NCI-H1092 (cell line): ENCODE measurements at places on chromosomes 2 and 18.

DNA sequence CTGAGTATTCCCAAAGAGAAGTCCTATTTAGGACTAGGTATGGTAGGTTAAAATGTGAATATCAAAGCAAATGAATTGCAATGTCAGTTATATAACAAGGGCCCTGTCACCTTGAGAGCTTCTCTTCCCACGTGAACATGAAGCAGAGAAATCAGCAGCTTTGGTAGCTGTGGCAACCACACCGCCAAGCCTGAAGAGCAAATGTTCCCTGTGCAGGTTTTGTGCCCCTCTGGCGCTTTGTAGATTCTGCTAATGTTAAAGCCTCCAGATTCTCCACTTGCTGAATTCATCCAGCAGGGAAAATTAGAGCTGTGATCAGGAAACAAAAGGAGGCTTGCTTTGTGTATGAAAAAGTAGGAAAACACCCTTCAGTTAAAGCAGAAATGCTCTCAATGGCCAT, 322.6 kb downstream of the RBM43 start:
- DNase-seq: no peak

- no peak for DNase-seq
These were observed 12.7 kb upstream of the ARHGEF4 start for GRCh38 chr2:130823886-130824491.

DNA sequence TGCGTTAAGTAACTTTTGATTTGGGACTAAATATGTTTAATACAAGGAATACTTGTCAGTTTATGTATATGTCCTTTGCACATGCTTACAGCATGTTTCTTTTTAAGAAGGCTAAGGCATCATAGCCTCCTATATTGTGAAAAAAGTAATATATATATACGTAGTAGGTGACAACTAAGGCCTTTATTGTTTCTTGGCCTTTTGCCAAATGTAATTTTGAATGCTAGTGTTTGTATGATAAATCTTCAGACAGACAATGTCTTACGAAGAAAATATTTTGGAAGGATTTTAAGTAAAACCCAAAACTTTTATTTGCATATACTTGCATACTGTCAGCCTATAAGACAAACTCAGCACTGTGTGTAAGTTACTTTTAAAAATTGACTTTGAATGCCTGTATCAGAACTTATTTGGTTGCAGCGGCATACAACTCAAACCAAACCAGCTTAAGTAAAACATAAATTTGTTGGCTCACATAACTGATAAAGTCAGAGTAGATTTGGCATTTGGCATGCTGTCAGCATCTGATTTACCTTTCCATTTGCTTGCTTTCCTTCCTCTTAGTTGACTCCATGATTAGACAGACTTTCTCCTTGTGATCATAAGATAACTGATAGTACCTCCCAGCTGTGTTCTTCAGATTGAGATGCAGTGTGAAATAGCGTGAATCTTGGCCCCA, 24.4 kb downstream of the UBE2E3 start:
- DNase-seq: no peak

GRCh38 chr18:6170604-6171003, 244.1 kb downstream of the L3MBTL4 start:
- no peak for DNase-seq

- no peak for DNase-seq
These were observed 6.5 kb downstream of the C2orf72 start for GRCh38 chr2:231043796-231044195.

- no peak for DNase-seq
These were observed 86.1 kb downstream of the LONRF2 start for GRCh38 chr2:100236166-100236565.

- DNase-seq: peak; percentile 38
These were observed 57.9 kb downstream of the ARHGEF33 start for GRCh38 chr2:38947241-38948239.

GRCh38 chr2:4895371-4895770, 796.8 kb upstream of the SOX11 start:
- DNase-seq: no peak

- DNase-seq: no peak
These were observed 40.9 kb upstream of the C1D start for GRCh38 chr2:68103709-68104055.

GRCh38 chr2:54906716-54907115, 143.5 kb downstream of the RTN4 start:
- no peak for DNase-seq

- DNase-seq: no peak
These were observed 854.3 kb downstream of the LRRTM4 start for GRCh38 chr2:76667821-76668271.

GRCh38 chr2:32750880-32751279, 123.0 kb downstream of the TTC27 start:
- no peak for DNase-seq

DNA sequence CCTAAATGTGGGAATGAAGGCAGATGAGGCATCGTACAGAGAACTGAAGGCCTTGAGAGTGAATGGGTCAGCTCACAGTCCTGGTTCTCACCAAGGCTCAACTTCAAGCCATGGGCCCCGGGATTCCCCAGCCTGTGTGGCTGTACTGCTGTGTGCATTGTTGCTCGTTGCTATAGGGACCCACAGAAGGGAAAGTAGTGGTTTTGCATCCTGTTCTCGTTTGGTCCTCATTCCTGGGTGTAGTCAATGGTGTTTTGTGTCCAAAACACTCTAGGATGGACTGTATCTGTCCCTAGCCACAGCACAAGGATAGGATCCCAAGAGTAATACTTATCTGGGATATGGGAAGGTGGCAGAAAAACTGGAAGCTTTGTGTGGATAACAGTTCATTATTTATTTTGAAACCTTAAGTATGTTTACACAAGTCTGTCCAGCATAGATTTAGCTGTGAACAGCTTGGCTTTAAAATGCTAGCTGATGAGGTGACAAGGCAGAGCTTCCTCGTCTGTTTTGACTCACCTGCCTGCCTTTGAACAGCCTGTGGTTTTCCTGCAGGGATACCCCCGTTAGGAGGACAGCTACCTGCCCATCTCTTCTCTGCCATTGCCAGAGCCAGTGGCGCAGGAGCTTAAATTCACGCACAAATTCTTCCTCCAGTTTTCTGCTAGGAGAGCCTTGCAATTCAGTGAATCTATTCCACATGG, 85.0 kb downstream of the WDSUB1 start:
- DNase-seq: no peak

GRCh38 chr2:196167666-196168065, 3.7 kb downstream of the STK17B start:
- DNase-seq: no peak

- no peak for DNase-seq
These were observed 407.1 kb downstream of the CDH19 start for GRCh38 chr18:66196805-66197204.

GRCh38 chr2:203683932-203684556, 22.4 kb upstream of the CD28 start:
- no peak for DNase-seq

DNA sequence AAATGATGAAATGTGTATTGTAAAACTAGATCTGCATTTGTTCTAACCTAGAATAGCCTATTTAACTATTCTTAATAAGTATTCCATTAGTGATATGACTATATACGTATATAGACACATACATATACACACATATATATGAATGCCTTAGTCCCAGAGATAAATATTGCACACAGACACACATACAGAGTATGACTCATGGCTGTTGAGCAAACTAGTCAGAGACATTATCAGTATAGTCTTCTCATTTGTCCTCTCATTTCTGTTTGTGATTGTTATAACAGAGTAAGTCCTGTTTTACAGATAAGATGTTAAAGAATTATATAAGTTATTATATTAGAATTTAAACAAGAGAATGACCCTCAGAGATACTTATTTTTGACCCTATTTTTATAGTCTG, 202.5 kb downstream of the CCDC102B start:
- DNase-seq: no peak

DNA sequence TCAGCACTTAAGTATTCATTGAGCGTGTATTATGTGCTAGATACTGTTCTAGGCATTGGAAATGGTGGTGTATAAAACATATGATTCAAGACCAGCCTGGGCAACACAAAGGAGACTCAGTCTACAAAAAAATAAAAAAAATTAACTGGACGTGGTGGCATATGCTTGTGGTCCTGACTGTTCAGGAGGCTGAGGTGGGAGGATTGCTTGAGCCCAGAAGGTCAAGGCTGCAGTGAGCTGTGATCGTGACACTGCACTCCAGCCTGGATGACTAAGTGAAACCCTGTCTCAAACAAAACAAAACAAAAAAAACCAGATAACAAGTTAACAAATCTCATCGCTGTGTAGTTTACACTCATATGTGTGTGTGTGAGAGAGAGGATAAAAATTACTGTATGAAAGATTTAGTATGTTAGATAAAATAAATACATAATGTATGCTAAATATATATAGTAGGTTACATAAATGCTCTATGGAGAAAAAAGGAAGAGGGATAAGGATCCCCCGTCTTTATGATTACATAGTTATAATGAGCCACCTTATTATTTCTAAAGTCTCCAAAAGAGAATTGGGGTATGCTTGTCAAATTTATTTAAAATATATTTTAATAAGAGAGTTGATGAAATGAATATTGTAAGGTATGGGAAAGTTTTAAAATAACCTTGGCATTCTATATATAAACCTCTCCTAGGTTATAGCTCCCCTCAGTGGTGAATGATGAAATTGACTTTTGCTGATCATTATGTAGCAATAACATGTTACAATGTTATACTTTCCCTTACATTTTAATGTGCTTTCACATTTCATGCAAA, 69.2 kb downstream of the EHBP1 start:
- DNase-seq: no peak

GRCh38 chr2:55934337-55934736, 10.8 kb upstream of the EFEMP1 start:
- DNase-seq: no peak

DNA sequence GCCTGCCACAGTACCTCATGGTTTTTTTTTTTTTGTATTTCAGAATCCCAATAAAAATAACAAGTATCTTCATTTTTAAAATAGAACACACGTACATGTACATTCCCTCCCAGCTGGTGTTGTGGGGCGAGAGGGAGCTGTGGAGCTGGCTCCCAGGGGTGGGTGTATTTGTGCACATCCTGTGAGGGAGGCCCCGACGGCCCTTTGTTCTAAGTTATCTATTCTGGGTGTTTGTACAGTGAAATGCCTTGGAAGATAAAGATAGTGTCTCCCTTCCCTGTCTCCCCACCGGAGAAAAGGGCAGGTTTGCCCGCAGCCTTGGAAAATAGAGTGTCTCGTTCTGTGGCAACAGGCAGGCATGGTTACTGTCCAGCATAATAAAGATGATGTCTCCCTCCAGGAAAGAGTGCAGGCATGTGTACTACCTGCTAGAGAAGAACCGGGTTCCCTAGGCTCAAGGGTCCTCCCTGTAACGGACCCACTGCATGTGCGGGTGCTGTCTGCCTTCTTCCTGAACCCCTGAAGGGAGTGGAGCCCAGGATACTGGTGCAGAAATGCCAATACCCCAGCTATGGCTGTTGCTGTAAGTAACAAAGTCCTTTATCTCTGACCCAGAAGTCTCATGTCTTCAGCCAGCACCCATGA, 12.1 kb upstream of the ALLC start:
- DNase-seq: no peak

DNA sequence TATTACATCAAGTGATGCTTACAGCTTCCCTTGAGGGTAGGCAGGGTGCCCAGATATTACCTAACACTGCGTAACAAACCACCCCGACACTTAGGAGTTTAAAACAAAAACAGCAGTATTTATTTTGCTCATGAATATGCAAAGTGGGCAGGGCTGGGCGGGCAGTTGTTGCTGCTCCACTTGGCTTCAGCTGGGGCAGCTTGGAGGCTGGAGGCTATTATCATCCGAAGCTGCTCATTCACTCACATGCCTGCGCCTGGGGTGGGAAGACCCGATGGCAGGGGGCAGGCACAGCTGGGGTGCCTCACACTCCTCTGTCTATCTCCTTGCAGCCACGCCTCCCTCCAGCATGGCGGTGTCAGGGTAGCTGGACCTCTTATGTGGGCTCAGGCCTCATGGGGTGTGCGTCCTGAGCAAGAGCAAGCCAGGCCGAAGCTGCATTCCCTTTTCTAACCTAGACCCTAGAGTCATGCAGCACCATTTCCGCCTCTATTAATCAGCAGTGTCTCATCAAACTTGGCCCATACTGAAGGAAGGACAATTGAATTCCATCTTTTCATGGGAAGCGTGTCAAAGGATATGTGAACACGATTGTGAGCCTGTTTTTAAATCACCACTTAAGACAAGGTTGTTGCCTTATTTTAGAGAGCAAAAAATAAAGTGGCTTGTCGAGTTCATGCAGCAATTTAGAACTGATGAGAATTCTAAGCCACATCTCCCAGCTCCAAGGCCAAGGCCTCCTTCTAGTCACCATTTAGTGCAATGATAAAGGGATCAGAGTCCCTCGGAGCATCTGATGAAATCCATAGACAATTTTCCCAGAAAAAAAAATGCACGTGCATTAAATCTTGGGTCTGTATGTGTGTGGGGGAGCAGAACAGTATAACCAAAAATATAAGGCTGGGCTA, 54.9 kb downstream of the SDC1 start:
- DNase-seq: no peak
